HT1080 (cell line): ENCODE measurements at places on chromosomes 13 and 19. TPM values are rescaled to one million over a fixed set of nuclear protein-coding genes. Genes with fewer than 3 reads are reported as not detected.

OR7D2 gene
- total RNA-seq, result not detected in 2 replicates

KLK12 gene
- not detected in 2 replicates for total RNA-seq

MBD3L3 gene
- total RNA-seq, result not detected in 2 replicates

JAK3 gene
- 0.06 TPM in 1 of 2 replicates, not detected in the other for total RNA-seq

CFD gene
- total RNA-seq, result not detected in 2 replicates

PDX1 gene
- total RNA-seq, result not detected in 2 replicates

KLK8 gene
- total RNA-seq, result not detected in 2 replicates

RYR1 gene
- not detected in 2 replicates for total RNA-seq

PSG5 gene
- 0.21 and 0.40 TPM in 2 replicates for total RNA-seq

EPSTI1 gene
- 0.08 and 0.20 TPM in 2 replicates for total RNA-seq

C13orf42 gene
- total RNA-seq, result not detected in 2 replicates

S1PR2 gene
- 1.1 and 1.9 TPM in 2 replicates for total RNA-seq

ZNF100 gene
- 6.6 and 8.7 TPM in 2 replicates for total RNA-seq

SPRED3 gene
- 6.6 and 11.0 TPM in 2 replicates for total RNA-seq

DPP9 gene
- 36.1 and 53.1 TPM in 2 replicates for total RNA-seq

ZNF790 gene
- 0.59 and 1.1 TPM in 2 replicates for total RNA-seq

PNMA8A gene
- total RNA-seq, result not detected in 2 replicates

LGI4 gene
- not detected in 2 replicates for total RNA-seq
